Activated CD4-positive, alpha-beta T cell treated with anti-CD3 and anti-CD28 coated beads, Interleukin-2, amount 50 U/mL, for 48 hours (primary cell): ENCODE measurements at places on chromosomes 3 and 15.

DNA sequence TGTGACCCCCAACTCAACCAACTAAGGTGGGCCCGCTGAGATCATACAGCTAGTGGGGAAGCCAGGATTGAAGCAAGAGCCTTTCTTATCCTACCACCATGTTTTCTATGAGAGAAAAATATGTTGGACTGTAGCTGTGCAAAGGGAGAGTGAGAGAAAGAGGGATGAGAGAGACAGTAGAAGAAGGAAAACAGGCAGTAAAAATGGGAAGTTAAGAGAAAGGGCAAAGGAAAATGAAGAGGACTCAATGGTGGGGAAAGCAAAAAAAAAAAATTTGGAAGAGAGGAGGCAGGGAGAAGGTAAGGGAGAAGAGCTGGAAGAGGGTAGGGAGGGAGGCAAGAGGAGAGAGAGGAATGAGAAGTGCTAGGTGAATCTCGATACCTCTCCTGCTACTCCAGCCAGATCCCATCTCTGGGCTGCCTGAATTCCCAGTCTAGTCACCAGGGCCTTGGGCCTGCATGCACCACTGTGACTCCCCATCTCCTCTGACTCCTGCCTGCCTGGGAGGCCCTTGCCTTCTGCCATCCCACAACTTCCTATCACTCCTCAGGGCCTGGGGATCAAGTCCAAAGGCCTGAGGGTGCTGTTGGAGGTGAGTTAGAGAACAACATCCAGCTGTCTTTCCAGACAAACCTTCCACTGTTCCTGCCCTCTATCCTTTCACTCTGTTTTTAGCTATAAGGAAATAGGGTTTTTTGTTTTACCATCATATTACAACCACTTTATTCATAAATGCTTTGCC lies 15.7 kb downstream of the FAM81A start:
- no peak for DNase-seq

GRCh38 chr15:48466820-48467219 lies 135.6 kb downstream of the DUT start:
- DNase-seq: no peak

DNA sequence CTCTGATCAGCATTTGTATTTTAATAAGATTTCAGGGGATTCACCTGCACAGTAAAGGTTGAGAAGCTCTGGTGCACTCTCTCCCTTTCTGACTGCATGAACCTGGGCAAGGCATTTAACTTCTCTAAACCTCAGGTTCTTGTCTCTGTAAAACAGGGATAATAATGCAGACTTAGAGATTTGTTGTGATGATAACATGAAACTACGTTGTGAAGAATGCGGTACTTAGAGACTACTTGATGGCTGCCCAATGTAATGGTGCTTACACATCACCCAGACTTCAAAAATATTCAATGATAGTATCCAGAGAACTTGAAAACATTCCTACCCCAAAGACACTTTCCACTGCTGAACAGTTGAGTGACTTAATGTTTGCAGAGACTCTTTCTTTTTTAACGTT lies 19.8 kb upstream of the TNFSF10 start:
- DNase-seq: no peak

GRCh38 chr3:190360228-190360627 lies 27.7 kb upstream of the CLDN16 start:
- DNase-seq: no peak

GRCh38 chr3:121481106-121481880 lies 64.5 kb downstream of the POLQ start:
- DNase-seq: no peak

DNA sequence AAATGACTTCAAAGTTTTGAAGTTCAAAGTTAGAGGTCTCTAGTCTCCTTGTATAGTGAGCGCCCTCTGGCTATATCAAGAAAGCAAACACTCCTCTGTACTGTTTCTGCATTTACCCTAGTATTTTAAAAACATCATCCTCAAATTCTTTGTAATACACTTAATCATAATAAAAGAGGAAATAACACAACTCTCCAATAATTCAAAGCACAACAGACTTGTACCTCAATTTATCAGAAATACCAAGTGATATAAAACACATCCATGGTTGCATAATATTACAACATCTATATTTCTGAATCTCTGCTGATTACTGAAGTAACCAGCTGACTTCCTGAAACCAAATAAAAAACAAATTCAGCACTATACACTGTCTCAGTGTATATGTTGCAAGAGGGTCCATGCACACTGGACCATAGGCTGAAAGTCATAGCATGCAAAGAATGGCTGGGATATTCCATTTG lies 12.5 kb downstream of the PLOD2 start:
- DNase-seq: no peak

GRCh38 chr3:9059489-9060400 lies 96.5 kb upstream of the RAD18 start:
- DNase-seq: no peak

DNA sequence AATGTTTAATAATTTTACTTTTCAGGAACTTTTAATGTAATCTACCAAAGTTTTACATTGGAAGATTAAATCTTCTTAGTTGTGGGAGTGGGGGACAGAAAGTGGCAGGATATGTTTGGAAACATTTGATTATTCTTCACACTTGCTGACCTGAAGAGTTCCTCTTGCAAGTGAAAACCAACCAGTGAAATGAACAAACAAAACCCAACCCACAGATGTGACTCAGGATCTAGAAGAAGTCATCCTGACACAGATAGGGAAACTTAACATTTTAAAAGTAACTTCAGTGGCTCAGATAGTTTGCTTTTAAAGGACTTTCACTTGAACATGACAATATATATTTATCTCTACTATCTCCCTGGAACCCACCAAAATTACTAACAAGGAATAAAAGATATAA lies 55.4 kb downstream of the ASTE1 start:
- no peak for DNase-seq

GRCh38 chr3:70984776-70985482 lies 598.6 kb downstream of the FOXP1 start:
- no peak for DNase-seq

- no peak for DNase-seq
Observed at GRCh38 chr3:77690284-77690845, 650.5 kb downstream of the ROBO2 start.

- no peak for DNase-seq
Observed at GRCh38 chr3:99287876-99288275, 350.5 kb upstream of the COL8A1 start.

- no peak for DNase-seq
Observed at GRCh38 chr15:39741258-39741657, 41.4 kb downstream of the FSIP1 start.

- no peak for DNase-seq
Observed at GRCh38 chr3:45640724-45641361, 46.3 kb downstream of the LIMD1 start.

DNA sequence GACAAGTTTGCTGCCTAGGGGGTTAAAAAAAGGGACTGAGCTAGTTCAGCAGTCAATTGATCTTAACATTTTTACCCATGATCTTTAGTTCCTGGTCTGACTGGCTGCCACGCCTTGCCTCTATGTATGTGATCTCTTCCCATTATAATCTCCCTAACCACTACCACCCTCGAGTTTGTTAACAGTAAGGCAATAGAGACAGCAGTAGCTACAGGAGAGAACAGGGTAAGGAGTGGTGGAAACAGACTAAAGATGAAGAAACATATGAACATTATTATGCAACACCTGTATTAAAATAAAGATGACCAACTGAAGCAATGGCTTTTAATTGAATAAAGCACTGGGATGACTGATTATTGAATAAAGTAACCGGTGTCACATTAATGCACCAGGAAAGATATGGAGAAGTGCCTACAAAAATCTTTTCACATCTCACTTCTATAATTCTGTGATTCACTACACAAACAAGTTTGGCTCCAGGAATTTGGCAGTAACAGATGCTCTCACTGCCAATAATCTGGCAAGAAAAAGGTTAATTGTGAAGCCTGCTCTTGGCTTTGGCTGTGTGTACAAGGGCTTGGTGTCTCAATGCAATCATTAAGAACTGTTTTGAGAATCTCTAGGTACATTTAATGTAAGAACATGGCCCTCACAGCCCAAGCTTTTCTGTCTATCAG lies 95.7 kb downstream of the HHLA2 start:
- no peak for DNase-seq

GRCh38 chr15:24772266-24772665 lies 96.7 kb downstream of the NPAP1 start:
- no peak for DNase-seq

DNA sequence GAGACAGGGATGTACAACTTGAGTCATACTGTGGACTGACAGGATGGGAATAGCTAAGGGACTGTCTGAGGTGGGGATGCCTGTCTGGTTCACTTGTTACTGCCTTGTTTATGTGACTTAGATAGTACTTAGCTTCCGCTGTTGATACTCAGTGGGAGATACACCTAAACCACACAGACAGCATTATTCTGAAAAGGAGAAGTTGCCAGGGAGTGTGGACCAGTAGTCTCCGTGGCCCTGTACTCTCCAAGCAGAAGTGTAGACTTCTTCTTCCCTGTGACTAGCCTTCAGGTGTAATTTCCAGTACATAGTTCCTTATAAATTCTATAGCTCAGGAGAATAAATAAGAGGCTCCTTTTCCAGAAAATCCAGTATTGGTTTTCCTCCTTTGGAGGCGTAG lies 5.1 kb downstream of the HIGD2B start:
- DNase-seq: no peak

GRCh38 chr15:37880009-37880834 lies 54.2 kb upstream of the TMCO5A start:
- no peak for DNase-seq

GRCh38 chr15:85026304-85027032 lies 44.8 kb downstream of the PDE8A start:
- DNase-seq: no peak

GRCh38 chr15:78063970-78064385 lies 13.5 kb downstream of the TBC1D2B start:
- no peak for DNase-seq

DNA sequence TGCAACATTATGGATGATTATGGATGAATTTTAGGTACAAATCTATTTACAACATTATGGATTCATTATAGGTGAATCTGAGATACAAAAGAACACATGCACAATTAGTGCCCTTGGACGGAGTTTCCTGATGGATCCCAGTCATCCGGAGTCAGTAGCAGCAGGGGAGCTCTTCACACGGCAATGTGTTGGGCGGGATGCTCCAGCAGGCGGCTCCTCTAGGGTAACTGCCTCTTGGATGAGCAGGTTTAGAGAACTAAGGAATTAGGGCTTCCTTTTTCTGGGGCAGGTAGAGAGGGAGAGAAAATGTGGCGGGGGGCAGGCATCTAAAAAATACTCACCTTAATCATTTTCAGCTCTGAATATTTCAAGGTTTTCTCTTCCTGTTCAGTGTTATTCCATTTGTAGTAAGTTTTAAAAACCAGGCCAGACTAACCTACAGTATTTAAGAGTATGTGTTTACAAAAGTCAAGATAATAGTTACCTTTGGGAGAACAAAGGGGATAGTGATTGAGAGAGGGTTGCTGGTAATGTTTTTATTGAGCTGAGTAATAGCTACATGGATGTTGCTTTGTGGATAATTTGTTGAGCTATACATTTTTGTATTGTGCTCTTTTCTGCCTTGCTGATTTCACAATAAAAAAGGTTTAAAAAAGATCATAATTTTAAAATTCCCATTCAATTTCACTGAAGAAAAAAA lies 27.4 kb upstream of the GOLM2 start:
- DNase-seq: no peak

- no peak for DNase-seq
Observed at GRCh38 chr3:81027344-81027743, 734.1 kb downstream of the GBE1 start.

GRCh38 chr3:14200276-14200675 lies 21.7 kb downstream of the LSM3 start:
- no peak for DNase-seq

GRCh38 chr3:113556316-113556945 lies 24.1 kb downstream of the SIDT1 start:
- no peak for DNase-seq

DNA sequence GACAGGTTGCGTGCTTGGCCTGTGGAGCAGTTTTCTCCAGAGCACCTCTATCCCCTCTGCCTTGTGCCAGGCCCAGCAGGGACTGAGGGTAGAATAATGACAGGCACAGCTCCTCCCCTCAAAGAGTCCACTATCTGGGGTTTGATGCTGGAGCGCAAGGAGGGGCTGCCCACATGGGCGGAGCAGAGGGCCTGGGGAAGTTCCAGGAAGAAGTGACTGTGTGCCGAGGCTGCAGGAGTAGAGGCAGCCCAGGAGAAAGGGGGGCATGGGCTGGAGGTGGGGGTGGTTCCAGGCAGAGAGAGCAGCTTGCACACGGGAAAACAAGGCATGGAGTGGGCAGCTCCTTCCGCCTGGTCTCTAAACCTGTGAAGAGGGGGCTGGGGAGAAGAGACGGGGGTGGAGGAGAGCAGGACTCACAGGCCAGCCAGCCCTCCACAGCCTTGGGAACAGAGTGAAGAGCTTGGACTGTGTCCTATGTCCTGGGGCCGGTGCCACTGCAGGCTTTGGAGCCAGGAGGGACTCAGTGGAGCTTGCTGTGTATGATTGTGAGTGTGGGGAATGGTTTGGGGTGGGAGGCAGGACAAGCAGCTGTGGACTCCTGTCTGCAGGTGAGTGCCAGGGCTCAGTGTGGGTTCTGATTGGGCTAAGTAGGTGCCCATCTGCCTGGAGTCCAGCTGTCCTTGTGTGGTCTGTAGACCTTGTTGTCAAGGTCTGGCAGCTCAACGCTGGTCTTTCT lies 48.1 kb downstream of the APBA2 start:
- DNase-seq: no peak
